ENCODE measurements at places on chromosomes 12 and 14.

DNA sequence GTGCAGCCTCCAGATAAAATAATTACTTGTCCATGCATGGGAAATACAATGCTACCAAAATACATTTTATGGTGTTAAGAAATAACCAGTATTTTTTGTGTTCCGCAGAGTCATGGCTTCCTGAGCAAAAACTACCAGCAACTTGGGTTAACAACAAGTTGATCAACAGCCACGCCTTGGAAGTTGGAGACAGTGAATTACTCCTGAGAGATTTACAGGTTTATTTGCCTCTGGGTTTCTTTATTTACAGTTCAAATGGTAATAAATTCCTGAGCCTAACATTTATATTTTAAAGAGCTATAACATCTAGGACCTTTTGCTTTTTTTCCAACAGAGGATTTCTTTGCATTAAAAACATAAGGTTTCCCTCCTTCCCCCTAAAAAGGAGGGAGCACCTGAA, 194.0 kb downstream of the IPO8 start:
- DNase-seq = no peak

- no peak for DNase-seq
These were observed 44.8 kb downstream of the PLXNC1 start for GRCh38 chr12:94193168-94193567.

GRCh38 chr14:96167224-96168148, 37.2 kb upstream of the BDKRB2 start:
- DNase-seq = no peak

- DNase-seq = no peak
These were observed 526.6 kb upstream of the CCDC196 start for GRCh38 chr14:65959563-65960024.

- DNase-seq = no peak
These were observed 72.5 kb downstream of the ITPK1 start for GRCh38 chr14:93042968-93043940.

GRCh38 chr14:29339494-29340172, 573.0 kb downstream of the FOXG1 start:
- DNase-seq = no peak

DNA sequence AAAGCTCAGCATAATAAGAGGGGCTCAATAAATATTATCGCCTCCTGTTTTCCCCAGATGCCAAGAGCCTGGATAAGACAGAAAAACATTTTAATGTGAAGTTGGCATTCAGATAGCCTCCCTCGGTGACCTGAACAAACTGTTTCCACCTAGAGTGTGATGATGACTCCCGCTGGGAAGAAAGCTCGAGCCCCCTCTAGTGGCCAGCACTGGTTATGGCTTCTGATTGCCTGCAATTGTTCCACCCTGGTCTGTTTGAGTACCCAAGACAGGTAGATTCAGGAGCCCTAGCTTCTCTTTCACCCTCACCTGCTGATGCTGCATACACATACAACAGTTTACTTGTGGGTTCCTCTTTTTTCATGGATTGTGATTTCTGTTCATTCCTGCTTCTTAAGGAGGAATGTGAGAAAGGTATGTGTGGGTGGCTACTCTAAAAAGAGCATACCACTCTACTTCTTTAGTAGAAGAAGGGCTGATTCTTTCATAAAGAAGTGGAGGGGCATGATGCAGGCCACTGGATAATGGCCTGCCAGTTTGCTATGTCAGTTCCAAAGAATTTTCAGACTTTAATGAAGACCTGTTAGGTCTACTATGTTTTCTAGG, 6.4 kb downstream of the ERG28 start:
- peak; percentile 88 for DNase-seq

DNA sequence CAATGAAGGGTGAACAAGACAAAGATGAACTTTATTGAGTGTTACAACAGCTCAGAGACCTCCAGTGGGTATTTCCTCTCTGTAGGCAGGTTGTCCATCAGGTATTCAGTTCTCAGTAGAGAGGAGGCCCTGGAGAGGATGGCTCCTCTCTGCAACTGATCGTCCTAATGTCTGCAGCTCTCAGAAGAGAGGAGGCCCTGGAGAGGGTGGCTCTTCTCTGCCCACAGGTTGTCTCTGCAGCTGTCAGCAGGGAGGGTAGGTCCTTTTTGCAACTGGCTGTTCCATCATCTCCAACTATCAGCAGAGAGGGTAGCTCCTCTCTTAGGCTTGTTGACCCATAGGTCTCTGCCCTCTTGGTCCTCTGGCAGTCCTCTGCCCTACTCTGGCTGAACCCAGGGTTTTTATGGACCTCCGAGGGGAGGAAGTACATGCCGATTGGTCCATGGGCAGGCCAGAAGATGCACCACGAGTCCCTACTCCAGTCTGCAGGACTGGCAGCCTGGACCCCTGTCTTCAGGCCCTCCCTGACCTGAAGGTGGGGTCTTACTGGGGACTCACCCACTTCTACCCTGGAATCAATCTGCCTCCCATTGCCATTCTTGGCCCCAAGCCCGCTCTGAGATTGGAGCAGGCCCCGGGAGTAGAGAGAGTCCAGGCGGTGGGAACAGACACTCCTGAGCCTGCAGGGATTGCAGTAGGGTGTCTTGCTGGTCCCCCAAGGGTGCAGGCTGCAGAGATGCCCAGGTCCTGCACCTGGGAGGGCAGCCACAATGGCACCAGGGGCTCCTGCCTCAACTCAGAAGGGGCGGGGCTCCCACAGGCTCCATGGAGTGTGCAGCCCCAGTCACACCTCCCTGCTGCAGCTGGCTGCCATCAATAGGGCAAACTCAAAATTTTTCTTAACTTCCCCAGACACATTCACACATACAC, 2.3 kb downstream of the TMEM116 start:
- no peak for DNase-seq

DNA sequence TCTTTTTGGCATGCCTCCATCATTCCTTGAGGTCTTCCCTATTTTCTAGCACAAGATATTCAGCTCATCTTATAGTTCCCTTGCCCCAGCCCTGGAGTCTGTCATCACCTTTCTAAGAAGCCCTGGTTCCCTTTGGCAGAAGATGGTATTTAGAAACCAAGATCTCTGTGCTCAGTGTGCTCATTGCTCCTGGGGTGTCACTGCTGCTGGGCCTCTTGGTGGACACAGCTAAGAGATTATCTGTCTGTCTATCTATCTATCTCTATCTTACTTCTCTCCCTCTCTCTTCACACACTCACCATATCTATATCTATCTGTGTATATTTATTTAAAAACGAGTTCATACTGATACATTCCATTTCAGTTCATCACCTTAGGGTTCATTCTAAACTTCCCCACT, 67.2 kb downstream of the DAO start:
- no peak for DNase-seq

GRCh38 chr12:57939291-57939690, 2.1 kb upstream of the ATP23 start:
- DNase-seq = no peak

DNA sequence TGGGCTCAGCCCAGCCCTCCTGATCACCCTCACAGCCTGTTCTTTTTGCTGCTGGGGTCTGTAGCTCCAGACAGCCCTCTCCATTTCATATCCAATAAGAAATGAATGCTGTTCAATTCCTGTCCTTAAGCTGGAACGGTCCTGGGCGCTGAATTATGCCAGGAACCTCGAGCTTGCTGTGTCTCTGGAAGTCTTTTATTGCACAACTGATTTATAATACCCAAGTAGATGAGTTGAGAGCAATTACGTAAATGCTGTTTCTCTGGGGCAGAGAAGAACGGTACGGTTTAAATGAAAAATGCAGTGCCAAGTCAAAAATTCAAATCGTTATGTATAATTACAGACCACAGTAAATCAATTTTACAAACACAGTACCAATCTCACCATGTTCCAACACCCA, 161.0 kb downstream of the SAMD4A start:
- peak; percentile 17 for DNase-seq

GRCh38 chr12:86050010-86050409, 175.9 kb downstream of the NTS start:
- no peak for DNase-seq

- DNase-seq = no peak
These were observed 96.1 kb downstream of the CRADD start for GRCh38 chr12:93773122-93773871.

DNA sequence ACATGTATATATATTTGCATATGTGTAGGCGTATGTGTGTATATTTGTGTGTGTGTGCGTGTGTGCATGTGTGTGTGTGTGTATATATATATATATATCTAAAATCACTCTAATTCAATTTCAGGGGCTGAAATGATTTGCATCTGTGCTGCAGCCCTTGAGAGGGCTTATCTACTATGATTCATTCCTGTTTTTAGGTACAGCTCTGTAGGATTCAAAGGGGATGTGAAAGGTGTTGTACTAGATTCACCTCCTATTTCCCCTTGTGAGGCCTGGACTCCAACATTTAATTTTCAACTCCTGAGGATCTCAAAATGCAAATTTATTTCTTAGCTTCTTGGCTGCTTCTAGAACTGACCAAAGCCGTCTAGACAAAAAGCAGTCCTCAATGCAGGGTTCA, 11.1 kb downstream of the ERP27 start:
- DNase-seq = no peak

- DNase-seq = no peak
These were observed 78.4 kb downstream of the ITPK1 start for GRCh38 chr14:93037351-93037750.

- no peak for DNase-seq
These were observed 1.5 kb downstream of the PRKCH start for GRCh38 chr14:61322799-61323290.

DNA sequence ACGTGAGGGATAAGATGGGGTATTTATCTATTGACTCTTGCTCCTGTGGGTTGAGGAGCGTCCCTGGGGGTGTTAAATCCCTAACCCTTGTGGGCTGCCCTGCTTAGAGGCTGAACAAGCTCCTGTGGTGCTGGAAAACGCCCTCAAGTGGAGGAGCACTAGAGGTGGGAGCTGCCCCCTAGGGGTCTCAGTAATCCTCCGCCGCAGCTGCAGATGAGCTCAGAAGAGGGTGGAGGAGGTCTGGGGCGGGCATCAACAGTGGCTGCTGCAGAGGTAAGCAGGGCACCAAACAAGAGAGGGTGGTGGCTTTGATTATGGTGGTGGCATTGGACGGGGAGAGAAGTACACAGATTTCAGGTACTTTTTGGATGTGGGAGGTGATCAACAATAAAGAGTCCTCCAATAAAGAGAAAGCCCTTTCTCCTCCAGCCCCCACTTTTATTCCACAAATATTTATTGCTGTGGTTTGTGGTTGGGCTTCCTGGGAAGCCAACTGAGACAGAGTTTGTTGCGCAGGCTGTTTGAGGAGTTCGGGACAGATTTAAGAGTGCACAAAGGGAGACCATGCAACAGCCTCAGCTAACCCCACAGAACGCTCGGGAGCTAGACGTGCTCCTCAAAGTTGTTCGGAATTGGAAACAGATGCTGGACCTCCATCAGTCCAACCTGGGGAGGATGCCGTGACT, 179.9 kb downstream of the ADCK1 start:
- DNase-seq = no peak

DNA sequence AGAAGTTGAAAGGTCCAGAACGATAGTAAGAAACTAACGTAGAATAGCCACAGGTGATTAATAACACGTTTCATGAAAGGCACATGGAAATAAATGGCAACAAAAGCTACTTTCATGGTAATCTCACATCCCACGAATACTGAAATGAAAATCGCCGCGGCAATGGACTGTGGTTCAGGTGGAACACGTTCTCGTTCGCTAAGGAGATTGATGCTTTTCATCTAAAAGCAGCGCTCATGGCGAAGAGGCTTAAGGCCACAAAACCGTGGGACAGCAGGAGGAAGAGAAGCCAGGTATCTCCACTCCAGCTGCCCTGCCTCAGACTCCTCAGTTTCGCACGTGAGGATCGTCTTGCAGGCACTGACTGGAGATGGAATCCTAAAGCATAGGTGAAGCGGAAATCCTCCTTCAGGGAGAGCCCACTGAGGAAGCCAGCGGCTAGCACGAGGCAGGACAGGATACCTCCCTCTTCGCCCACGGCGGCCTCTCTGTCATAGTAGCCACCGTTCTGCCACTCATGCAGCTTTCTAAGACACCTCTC, 696 bp upstream of the GPHN start:
- no peak for DNase-seq

- no peak for DNase-seq
These were observed 128.7 kb upstream of the BMP4 start for GRCh38 chr14:54085232-54085761.

GRCh38 chr12:25985316-25986175, 27.1 kb downstream of the RASSF8 start:
- peak; percentile 14 for DNase-seq

Measured in brain (organoid and tissue), 16 donors.